ENCODE measurements at places on chromosomes 7 and 10.

- peak; percentile 31 for DNase-seq
Observed at GRCh38 chr10:81019029-81019890, 481.6 kb downstream of the SH2D4B start.

- no peak for DNase-seq
Observed at GRCh38 chr7:17319164-17320101, 21.0 kb downstream of the AHR start.

DNA sequence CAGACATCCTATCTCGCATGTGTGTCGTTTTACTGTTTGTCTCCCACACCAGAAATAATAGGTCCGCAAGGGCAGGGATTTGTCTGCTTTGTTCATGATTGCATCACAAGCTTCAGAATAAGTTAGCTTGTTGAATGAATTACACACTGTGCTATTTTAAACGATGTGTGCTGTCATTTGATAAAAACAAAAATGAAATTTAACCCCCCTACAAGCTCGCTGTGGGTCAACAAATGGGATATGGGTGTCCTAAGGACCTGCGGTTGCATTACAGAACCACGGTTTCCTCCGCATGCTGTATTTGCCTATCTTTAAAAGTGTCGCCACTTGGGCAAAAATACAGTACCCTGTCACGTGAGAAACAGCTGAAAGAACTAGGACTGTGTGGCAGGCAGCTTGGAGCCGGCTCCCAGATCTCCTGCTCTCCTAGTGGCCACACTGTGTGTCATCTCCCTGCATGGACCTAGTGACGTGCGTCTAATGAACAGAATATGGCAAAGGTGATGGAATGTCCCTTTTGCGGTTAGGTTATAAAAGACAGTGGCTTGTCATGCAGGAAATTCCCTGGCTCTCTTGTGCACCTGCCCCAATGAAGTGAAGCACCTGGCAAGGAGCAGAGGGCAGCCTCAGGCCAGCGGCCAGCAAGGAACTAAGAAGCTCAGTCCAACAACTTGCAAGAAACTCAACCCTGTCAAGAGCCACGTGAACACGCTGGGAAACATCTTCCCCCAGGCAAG lies 32.9 kb upstream of the CRYGN start:
- no peak for DNase-seq

DNA sequence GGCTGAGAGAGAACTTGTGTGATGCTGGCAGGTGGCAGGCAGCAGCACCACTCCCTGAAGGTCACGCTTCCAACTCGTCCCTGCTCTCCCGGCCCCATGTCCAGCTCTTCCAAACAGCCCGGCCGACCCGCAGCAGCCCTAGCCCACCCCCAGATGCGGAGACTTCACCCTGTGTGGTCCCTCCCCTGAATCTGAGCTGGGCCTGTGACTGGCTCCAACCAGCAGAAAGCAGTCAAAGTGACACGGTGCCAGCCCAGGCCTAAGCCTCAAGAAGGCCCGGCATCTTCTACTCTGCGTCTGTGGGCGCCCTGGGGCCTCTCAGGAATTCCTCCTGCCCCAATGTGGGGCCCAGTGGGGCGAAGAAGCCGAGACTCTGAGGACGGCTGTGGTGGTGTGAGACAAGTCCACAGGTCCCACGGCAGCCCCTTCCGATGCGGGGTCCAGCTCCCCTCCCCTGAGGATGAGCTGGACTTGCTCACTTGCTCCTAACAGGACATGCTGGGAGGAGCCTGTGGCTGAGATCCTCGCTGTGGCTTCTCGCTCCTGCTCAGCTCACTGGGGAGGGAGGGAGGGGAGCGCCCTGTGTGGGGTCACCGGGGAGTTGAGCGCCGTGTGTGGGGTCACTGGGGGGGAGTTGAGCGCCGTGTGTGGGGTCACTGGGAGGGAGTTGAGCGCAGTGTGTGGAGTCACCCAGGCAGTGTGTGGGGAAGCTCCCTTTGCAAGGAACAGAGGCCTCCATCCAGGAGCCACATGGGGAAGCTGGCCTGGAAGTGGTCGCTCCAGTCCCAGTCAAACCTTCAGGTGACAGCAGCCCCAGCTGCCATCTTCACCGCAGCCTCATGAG lies 9.5 kb downstream of the STK32C start:
- DNase-seq: no peak

DNA sequence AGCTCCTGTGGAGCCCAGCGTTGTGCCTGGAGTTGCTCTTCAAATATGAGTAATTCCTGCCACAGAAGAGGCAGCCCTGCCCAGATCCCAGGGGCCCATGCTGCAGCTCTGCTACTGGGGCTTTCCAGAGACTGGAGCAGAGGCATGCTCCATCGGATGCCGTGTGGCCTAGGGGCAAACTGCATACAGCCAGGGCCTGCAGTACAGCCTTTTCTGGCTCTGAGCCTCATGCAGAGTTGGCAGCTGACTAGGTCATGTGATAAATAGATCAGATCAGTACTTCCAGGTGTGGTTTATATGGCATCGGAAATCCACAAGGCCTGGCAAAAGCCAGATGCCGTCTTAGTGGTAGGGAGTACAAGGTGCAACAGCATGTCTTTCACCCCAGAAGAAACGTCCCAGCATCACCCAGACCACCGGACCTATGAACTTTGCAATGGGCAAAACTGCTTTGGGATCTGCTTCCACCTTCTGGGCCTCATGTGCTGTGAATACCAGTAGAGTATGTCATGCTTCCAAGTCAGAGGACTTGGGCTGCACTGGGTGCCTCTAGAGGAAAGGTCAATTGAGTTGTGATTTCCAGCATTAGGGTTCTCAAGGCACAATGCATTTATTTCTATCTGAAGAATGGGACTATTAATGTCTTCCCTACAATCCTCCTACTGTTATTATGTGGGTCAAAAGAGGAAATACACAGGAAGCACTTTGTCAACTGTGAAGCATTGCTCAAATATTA lies 250.7 kb upstream of the ZNF32 start:
- no peak for DNase-seq

DNA sequence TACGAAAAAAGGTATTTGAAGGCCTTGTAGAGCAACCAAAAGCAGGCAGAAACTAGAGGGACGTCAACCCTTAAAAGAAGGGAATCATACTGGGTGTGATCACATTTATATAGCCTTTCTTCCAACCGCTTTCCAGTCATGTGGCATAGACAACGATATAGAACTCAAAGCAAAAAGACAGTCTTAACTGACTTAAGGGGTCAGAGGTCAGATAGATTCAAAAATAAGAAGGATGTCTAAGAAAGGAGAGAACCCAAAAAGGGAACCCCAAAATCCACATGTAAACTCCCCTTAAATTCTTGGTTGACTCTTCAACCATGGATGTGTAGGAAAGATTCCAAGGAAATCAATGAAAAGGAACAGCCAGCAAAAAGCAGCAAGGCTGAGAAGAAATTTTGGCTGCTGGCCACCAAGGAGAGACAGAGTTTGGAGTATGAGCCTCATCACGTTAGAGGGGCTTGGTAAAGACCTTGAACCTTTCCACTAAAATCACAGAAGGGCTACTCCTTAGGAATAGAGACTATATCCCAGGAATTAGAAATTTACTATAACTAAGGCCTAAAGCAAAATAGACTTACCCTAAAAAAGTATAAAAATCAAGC lies 8.6 kb downstream of the BCAP29 start:
- no peak for DNase-seq

- DNase-seq: no peak
Observed at GRCh38 chr7:124915242-124915641, 14.4 kb downstream of the POT1 start.

DNA sequence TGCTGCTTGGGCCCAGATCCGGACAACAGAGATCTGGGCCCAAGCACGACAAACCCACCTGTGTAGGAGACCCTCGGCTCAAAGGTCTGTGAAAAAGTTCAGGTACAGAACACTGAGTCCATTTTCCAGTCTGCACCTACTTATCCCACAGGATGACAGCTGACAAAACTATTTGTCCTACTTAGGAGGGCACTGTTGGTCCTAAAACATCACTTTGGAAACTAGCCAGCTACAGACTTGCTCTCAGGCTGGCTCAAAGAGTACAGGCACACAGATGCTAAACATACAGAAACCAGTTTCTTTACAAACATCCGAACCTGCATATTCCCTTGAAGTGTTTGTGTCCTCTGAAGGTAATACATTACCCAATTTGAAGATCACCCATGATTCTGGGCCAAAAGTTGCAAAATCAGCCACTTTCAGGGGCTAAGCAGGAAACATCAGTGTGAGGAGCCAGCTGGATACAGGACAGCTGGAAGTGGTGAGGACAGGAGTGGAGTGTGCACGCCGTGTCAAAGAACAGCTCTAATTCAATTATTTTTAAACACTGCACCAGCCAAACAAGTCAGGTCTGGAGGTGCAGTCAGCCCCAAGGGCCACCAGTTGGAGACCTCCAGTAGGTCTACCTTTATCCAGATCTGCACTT lies 88.5 kb downstream of the NOC3L start:
- DNase-seq: no peak

DNA sequence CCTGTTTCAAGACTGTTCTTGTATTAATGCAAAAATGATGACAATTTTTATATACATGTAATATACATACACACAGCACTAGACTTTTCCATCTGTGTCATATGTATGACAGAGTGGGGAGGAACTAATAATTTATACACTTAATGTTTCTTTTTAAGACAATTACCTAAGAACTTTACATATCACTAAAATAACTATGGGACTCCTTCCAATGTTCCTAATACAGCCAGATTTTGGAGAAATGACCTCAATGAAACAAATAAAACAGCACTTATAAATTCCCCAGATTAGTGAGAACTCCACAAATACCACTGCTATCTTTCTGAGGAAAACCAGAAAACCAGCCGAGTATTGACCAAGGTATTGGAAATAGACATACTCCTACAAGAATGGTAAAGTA lies 199.4 kb downstream of the ELMO1 start:
- DNase-seq: no peak

DNA sequence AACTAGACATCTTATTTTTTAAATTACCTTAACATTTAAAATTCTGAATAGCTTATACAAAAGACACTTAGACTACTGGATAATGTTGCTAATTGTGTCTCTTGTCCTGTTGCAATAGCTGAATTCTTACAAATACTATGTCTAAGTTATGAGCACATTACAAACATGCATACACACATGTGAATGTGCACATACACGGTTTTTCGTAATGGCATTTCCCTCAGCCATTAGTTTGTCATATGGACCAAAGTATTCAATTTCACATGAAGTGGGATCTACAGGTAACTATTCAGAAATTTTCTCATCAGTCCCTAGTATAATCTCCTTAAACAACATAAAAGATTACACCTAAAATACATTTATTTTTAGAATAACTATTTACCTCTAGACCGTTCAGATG lies 178.6 kb upstream of the BET1 start:
- DNase-seq: no peak

DNA sequence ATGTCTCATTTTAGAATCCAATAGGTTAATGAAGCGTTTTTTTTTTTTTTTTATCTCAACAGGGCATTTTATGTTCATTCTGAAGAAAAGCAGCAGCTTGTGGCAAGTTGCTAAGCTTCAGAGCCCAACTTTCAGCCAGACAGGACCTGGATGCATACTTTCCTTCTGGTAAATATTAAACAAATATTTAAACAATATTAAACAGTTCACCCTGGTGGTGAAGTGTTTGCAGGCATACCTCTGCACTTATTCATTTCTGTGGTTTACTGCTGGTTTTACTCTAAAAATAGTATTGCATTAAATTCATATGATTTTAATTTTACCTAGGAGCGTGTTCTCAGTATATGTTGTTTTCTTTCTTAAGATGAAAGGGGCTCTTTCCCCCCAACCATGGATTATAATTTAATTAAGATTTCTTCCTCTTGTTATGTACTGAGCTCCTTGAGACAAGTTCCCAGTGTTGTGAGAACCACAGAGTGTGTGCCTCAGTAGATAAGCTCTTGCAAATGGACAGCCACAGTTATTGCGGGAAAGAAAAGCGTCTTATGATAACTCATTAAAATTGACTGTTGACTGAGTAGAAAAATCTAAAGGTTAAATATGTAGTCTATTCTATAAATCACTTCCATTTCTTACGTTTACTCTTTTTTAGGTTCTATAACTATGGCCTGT lies 155.8 kb downstream of the MALRD1 start:
- DNase-seq: no peak

- DNase-seq: no peak
Observed at GRCh38 chr10:76922666-76923065, 714.9 kb downstream of the KCNMA1 start.

GRCh38 chr10:132971448-132972148 lies 29.2 kb upstream of the CFAP46 start:
- DNase-seq: no peak

GRCh38 chr10:77286531-77287508 lies 350.8 kb downstream of the KCNMA1 start:
- DNase-seq: no peak

All from HCT116 (cell line).